Stimulated activated CD4-positive, alpha-beta T cell treated with anti-CD3 and anti-CD28 coated beads, Interleukin-15, amount 100 ng/mL, for 48 hours (primary cell): ENCODE measurements at places on chromosomes 4 and X.

DNA sequence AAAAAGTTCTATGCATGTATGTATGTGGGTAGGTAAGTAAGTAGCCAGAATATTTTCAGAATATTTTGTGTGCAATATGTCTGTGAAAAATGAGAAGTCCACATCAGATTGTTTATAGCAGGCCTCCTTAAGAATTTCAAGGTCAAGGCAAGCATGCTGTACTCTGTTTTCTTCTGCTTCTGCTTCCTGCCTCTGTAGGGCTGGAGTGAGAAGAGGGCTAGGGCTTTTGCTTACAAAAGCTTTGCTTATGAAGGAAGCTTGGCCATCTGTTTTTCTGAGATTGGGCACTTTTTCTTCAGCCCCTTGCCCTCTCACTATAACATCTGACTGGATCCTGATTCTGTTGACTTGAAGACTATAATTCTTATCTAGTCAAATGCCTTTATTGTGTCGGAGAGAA, 150.4 kb downstream of the EMCN start:
- DNase-seq, result no peak

GRCh38 chr4:140078366-140078765, 75.6 kb downstream of the MAML3 start:
- DNase-seq, result no peak

GRCh38 chr4:160026721-160027120, 923.8 kb downstream of the RAPGEF2 start:
- no peak for DNase-seq

GRCh38 chr4:100721077-100721476, 203.3 kb upstream of the EMCN start:
- DNase-seq, result no peak

- no peak for DNase-seq
Observed at GRCh38 chr4:163988865-163989264, 494.4 kb downstream of the TMA16 start.

DNA sequence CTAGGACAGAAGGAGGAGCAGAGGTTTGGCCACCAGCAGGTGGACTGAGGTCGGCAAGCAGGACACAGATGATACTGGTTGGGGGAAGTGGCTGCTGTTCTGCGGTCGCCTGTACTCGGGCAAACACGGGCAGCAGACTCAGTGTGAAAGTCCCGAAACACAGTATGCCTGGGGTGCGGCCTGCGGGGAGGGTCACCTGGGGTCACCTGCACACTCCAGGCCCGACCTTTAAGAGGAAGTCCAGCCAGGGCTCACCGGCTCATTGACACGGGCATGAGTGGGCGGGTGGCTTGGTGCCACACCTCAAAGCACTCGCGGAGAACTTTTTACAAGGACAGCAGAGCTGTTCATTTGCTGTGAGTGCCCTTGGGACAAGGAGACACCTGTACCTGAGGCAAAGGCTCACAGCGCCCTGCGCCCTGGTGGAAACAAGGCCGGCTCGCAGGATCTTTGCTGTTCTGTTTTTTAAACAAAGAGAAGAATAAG, 71.5 kb upstream of the MXD4 start:
- no peak for DNase-seq

DNA sequence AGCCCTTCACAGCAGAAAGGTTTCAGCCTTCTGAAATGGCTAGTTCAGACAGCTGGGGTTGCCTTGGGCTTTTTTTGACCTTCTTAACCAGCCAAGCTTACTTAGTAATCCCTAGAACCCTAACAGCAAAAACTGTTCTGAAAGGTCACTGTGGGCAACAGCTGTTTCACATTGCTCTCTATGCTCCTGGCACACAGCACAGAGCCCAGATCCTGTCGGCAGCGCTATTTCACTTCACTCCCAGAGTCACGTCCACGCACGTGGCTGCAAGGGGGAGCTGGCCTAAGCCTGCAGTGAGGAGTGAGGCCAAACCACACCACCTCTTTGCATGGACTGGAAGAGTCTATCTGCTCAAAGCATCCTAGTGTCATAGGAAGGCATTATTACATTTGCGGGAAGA, 32.0 kb upstream of the STS start:
- no peak for DNase-seq

- DNase-seq, result no peak
Observed at GRCh38 chr4:162241857-162242256, 78.1 kb upstream of the FSTL5 start.

DNA sequence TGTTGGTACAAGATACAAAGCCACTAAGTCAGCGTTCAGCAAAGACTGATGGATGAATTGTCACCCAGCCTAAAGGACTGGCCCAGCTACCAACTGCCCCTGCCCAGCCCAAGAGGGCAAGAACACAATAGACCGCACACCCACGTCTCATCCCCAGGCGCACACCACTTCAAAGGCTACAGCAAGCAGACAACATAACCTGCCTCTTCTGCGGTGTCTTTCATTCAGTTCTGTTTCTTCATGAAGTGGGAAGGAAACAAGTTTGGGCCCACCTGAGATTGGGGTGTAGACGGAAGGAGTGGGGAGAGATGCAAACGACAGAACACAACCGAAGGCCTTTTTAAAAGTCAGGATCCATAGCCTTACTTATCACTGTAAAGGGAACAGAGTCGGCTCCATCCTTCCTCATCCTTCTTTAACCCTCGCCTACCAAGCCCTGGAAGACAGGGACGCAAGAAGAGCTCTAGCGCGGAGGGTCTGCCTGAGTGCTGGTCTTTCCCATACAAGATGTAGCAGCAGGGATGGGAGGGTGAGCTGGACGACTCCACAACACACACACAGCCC, 691 bp downstream of the SCARB2 start:
- DNase-seq, result no peak

DNA sequence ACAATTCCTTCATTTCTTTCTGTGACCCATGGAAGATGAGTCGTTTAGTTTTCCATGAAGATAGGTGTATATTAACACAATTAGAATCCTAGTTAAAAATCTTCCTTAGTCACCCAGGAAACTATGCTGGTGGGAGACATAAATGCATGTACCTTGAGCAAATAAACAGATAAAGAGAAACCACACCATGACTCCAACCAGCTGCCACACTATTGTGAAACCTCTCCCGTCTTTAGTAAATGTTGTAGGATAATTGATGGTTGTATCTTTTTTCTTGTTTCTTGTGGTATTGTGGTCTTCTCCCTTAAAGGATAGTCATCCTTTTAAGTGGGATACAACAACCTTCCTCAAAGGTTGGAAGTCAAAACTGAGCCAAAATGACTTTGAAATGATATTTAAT, 103.8 kb upstream of the LEF1 start:
- no peak for DNase-seq

DNA sequence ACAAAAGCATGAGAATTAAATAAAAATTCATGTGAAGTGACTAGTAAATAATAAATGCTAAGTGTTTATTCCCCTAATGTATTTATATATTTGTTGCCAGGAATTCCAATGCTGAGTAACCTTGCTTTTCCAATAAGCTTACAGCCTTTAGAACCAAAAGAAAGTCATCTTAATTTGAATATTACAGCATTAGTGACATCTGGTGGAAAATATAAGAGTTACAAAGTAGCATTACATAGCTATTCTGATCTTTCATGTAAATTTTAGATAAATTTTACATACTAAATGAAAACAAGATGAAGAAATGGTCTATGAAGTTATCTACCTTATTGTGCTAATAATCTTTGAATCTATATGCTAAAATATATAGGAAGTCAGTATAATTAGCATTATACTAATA, 10.4 kb downstream of the MAD2L1 start:
- DNase-seq, result no peak

GRCh38 chr4:10028910-10029309, 7.6 kb upstream of the SLC2A9 start:
- no peak for DNase-seq

DNA sequence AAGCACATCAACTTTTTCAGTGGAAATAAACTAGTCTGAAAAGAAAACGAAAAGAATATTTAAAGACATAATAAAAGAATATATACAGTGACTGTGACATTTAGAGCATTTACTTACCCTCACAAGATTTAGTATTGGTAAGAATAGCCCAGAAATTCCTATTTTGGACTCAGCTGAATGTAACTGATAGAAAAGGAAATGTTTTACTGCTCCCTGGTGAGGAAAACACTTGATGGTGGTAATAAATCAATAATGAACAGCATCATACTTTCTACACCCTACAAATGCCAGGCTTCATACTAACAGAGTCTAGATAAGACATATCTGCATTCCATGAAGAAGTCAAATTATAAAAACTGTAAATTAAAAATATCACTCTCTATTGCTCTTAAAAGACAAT, 753.5 kb upstream of the PCDH10 start:
- DNase-seq, result no peak

DNA sequence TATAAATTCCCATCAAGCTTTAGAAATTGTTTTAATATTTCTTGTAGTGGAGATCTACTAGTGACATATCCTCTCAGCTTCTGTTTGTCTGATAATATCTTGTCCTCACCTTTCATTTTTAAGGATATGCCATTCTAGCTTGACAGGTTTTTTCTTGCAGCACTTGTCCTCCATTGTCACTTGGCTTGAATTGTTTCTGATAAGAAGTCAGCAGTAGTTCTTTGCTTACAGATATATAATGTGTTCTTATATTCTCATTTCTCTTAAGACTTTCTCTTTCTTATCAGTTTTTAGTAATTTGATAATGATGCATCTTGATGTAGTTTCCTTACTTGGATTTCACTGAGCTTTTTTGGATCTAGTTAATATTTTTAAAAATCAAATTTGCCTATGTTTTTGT, 120.6 kb upstream of the NUDT6 start:
- no peak for DNase-seq
